ENCODE measurements at places on chromosomes 2 and 18.

DNA sequence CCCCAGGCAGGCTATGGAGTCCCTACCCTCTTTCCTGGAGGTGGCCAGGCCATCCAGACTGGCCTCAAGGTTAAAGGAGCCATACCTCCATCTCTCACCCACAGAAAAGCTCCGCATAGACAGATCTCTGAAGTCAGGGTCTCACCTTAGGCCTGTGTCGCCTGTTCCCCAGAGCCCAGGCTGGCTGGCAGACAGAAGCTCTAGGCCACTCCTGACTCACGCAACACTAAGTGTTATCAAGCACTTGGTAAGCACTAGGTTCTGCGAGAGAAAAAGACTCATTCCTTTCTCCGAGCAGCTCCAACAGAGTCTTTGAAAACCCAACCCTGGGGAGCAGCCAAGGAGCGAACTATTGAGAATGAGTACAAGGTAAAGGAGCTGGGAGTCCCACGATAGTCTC lies 6.1 kb downstream of the SMAD7 start:
- DNase-seq: no peak

DNA sequence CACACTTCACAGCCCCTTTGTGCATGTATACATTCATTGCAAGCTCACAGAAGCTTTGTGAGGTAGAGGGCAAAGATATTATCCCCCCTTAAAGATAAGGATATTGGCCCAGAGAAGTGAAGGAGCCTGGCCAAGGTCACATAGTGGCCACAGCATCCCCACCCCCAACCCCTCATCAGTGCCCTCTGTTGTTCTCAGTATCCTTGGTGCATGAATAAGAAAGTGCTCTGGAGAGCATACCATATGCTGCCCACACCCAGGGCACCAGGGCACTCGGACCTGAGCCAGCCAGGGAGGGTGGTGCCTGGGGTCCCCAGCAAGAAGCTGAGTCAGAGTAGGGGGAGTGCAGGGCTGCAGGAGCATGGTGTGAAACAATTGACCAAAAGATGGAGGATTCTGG lies 3.3 kb downstream of the DYSF start:
- DNase-seq: no peak

- no peak for DNase-seq
Observed at GRCh38 chr2:119225105-119225865, 1.7 kb downstream of the STEAP3 start.

GRCh38 chr2:109467701-109468100 lies 146.1 kb downstream of the SEPTIN10 start:
- no peak for DNase-seq

GRCh38 chr2:24723665-24724064 lies 69.5 kb downstream of the PTRHD1 start:
- DNase-seq: peak; percentile 1

GRCh38 chr2:42463570-42463969 lies 30.2 kb downstream of the KCNG3 start:
- DNase-seq: no peak

- DNase-seq: no peak
Observed at GRCh38 chr18:38900445-38900844, 1334.8 kb upstream of the CELF4 start.

GRCh38 chr2:222613715-222614331 lies 42.1 kb downstream of the FARSB start:
- DNase-seq: peak; percentile 61

GRCh38 chr2:60839126-60839813 lies 42.1 kb upstream of the REL start:
- no peak for DNase-seq

- DNase-seq: no peak
Observed at GRCh38 chr2:76861708-76862107, 660.5 kb downstream of the LRRTM4 start.

GRCh38 chr2:162318328-162319180 lies at the start of gene IFIH1:
Gene IFIH1, minus strand, starts transcription at chr2:162318684. Its CDS starts 377 bp downstream, at chr2:162318307.
- peak; percentile 68 for DNase-seq

DNA sequence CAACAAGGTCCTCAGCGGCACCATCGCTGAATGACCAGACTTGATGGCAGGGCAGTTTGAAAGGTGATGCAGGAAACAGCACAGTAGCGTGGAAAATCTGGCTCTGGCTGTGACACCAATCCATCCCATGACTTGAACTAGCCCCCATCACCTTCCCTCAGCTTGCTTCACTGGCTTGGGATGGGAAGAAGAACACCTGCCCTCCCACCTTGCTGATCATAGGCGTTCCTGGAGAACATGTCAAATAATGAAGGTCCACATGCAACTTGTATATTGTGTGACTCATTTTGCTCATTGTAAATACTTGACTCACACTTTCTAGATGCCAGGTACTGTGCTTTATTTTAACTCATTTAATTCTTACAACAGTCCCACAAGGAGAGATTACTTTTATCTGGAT lies 292.4 kb upstream of the SPRED2 start:
- peak; percentile 67 for DNase-seq

- no peak for DNase-seq
Observed at GRCh38 chr2:26196683-26197418, 24.0 kb downstream of the GAREM2 start.

DNA sequence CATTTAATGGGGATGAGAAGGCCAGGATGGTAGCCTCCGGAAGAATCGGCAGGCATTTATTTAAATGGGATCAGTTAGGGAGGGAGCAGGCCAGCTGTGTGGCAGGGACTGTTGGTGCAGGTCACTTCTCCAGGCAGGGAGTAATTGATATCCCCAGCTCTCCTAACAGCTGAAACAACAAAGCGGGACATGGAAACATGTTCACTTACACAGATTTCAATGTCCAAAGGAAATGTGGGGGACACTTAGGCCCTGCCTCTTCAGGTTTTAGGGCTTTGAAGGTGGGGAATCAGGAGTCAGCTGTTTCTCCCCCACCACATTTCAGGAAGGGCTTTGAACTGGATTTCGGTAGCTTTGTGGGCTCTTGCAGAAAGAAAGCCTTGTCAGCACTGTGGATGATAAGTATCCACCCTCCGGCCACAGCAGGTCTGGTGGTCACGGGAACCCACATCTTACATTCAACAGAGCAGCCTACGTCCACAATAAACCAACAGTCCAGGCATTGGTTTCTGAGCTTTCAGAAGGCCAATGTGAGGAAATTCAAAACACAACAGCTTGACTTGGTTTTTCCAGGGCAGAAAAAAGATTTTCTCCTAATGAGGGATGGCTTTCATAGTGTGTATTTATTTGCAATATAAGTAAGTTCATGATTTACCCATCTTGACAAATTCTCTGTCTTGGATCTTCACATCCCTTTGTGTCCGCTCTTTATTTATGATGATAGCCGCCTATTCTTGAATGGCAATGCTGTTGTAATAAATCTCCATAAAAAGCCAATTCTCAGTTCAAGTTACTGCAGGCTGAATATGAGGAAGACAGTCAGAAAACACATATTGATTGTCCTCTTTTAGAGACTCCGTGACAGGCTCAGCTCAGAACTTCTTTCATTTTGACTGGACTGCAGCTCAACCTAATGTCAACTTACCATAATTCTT lies 96.6 kb upstream of the NRP2 start:
- no peak for DNase-seq

DNA sequence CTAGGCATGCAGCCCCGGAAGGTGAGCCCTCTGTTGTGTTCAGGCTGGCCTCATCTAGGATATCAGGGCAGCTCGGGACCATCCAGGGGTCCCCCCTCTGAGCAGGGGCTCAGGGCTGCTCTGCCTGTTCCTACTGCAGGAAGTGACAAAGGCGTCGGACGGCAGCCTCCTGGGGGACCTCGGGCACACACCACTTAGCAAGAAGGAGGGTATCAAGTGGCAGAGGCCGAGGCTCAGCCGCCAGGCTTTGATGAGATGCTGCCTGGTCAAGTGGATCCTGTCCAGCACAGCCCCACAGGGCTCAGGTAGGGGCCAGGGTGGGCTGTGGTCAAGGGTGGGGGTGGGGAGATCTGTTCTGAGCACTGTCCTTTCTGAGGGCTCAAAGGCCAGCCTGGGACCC lies 13.1 kb downstream of the KCNIP3 start:
- no peak for DNase-seq

- DNase-seq: no peak
Observed at GRCh38 chr2:237663517-237664110, 36.2 kb downstream of the LRRFIP1 start.

GRCh38 chr2:238381341-238382115 lies 45.2 kb upstream of the ASB1 start:
- DNase-seq: no peak

DNA sequence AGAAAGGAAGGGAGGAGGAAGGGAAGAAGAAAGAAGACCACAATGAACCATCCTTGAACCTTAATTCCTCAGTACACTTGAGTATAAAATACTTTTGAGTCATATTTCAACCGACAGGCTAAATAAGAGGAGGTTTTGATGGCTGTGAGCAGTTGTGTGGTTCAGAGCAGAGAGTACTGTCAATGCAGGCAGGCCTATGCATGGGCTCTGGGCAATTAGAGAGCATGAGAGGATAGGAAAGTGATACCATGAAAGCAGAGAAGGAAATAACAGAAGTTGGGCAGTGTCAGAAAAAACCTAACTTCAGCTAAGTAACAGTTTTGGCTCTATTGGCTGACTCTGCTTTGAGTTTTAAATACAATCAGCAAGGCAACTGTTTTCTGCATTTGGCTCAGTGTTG lies 123.6 kb upstream of the STK17B start:
- no peak for DNase-seq

- DNase-seq: no peak
Observed at GRCh38 chr2:42999391-42999841, 207.0 kb upstream of the HAAO start.

DNA sequence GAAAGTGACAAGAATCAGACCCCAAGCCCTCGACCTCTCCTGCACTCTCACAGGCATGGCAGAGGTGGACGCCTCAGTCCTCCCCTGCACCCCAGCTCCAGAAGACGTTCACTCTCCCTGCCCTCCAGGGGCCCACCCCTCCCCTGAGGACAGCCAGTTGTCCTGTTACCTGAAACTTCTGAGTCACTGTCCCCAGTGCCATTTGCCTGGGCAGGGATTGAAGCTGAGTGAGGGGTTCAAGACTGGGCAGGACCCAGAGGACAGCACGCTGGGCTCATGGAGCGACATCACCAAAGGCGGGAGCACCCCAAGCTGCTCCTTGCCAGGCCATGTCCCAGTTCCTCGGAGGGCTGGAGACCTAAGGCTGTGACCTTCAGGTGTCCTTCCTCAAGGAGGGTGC lies 34.2 kb upstream of the COL6A3 start:
- DNase-seq: no peak

- no peak for DNase-seq
Observed at GRCh38 chr2:109378682-109379081, 235.1 kb downstream of the SEPTIN10 start.

- no peak for DNase-seq
Observed at GRCh38 chr2:11330457-11331142, 13.8 kb downstream of the ROCK2 start.

- DNase-seq: no peak
Observed at GRCh38 chr18:56402872-56403516, 235.4 kb downstream of the TXNL1 start.

DNA sequence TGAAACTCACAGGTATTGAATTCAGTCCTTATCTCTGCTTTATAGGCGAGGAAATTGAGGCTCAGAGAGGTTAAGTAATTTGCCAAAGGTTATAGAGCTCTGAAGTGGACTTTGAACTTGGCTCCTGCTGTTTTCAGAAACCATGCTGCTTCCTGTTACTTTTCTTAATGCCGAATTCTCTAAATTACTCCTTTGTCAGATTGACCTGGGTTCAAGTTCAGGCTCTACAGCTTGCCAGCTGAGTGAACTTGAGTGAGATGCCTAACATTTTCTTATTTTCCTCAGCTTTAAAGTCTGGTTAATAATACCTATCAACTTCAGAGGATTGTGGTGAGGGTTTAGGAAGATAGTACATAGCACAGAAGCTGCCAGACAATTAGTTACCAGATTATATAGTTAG lies 3.4 kb downstream of the ASAP2 start:
- no peak for DNase-seq

DNA sequence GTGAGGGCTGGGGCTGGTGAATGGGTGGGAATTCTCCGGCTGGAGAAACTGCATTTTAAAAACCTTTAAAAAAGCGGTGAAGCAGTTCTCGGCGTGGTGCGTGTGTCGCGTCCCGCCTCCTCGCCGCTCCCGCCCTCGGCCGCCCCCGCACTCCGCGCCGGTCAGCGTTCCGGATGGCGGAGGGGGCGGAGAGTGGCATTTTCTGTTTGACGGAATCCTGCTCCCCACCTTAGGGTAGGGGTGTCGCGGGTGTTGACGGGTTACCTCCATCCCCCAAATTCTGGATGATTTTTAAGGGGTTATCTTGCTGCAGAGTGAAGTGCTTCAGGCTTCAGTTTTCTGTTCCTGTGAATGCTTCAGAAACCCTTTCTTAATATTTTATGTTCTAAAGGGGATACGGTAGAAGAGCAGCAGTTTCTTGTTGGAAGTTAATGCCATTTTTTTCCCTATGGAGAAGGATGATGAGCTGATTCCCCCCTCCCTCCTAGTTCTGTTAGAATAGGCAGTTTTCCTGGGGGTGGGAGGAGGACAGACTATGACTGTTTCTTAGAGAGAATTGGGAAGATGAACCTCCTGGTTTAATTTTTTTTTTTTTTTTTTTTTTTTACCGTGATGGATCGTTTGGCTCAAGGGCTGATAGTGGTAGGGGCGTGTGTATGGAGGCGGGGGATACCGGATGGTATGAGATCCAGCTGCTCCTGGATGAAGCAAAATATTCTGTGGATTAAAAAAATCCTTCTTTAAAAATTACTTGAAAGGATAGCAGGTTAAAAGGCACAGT lies 756 bp downstream of the ABI2 start:
- peak; percentile 33 for DNase-seq

DNA sequence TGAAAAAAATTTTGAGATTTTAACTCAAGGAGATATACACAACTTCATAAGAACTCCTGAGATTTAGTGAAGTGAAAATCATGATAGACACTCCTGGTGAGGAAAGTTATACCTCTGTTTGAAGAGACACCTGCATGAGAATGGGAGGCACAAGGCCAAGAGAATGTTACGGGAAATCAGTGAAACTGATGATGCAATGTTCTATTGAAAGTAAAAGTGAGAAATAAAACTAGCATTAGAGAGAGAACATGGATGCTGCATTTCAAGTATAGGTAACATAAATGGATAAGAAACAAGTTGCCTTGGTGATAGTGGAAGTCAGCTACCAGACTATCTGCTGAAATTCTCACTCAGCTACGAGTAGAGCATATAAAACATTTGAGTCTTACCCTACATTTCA lies 562.1 kb upstream of the FANCL start:
- no peak for DNase-seq

DNA sequence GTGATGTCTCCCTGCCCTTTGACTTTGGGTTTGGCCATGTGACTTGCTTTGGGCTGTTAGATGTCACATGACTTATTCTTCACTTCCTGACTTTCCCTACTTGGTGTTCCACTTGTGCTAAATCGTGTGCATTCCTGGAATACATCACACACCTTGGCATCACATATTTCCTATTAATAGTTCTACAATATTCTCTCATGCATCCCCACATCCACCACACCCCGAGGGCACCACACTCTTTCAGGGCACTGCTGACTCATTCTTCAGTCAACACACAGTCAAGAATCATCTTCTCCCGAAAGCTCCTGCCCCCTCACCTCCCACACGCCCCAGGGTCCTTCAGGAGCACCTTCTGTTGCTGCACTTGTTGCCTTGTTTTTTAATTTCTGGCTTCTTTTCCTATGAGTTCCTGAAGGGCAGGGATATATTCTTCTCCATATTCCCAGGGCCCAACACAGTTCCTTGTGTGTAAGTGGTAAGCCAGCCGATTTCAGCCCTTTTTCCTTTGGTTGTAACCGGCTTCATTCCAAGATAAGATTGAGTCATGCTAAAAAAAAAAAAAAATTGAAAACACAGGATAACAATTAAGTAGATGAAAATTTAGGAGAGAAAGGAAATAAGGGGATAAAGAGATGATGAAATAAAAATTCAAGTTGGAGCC lies 341.4 kb downstream of the SLC4A3 start:
- DNase-seq: peak; percentile 86
